ENCODE measurements at places on chromosomes 12 and 14. TPM values are rescaled to one million over a fixed set of nuclear protein-coding genes. Genes with fewer than 3 reads are reported as not detected.

DNA sequence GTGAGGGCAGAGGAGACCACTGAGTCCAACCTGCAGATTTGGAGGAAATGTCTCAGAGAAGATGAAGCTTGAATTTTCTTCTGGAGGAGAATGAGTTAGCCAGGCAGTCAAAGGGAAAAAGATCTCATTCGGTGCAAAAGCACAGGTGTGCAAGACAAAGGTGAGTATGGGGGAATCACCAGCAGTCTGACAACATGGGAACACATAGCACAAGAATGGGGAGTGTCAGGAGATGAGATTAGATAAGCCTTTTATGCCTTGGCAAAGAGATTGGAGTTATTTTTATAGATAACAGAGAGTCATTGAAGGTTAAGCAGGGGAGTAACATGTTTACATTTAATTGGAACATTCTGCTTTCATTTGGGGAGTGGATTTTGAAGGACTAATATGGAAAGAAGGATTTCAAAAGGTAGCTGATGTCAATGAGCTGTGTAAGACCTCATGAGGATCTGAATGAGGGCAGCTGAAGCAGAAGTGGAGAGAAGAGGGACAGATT, 171.3 kb upstream of the NTF3 start:
- DNase-seq, result peak; percentile 13

DNA sequence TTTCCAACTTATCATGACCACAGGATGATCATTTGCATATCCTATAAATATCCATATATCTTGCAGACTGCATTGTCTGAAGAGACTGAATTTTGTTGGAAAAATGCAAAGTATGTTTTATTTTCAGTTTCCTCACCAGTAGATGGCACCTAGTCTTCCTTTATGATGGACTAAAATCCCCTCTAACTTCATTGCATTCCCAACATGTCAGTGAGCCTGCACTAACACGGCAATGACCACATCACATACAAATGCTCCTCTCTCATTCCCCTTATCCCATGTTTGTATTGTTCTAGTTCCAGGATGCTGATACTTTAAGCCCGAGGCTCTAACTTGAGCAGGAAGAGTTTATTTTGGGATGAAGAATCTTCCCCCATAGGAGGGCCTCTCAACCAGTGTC, 24.7 kb upstream of the MYBPC1 start:
- peak; percentile 42 for DNase-seq

DNA sequence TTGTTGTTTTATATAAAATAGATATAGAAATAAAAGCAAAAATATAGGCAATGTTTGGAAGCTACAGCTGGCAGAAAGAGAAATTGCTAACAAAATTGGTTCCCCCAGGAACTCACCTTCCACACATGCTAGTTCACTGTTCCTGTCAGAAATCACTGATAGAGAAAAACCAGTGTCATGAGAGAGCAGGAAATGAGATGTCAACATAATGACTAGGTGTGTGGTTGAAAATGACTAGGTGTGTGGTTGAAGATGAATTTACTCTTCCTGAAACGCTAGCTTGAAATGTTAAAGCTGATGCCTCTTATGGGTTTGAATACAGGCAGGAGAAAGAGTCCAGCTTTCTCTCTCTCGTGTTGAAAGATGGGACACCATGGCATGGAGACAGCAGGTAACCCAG, 216.3 kb downstream of the C12orf42 start:
- DNase-seq, result no peak

GRCh38 chr14:31435276-31435675, 14.9 kb upstream of the HEATR5A start:
- DNase-seq, result peak; percentile 52

- DNase-seq, result peak; percentile 69
These were observed 1.4 kb upstream of the GLRX5 start for GRCh38 chr14:95533391-95533821.

ESR2 gene
- not detected for total RNA-seq

POLE2 gene
- total RNA-seq, result 14.2 TPM

TAS2R7 gene
- total RNA-seq, result not detected
